Fibroblast of mammary gland (primary cell): ENCODE measurements at places on chromosomes 16 and 17.

GRCh38 chr17:284676-285355 lies 67.8 kb downstream of the RPH3AL start:
- no peak for DNase-seq

- DNase-seq, result no peak
Measured at GRCh38 chr17:17144916-17145665, 61.0 kb downstream of the PLD6 start.

DNA sequence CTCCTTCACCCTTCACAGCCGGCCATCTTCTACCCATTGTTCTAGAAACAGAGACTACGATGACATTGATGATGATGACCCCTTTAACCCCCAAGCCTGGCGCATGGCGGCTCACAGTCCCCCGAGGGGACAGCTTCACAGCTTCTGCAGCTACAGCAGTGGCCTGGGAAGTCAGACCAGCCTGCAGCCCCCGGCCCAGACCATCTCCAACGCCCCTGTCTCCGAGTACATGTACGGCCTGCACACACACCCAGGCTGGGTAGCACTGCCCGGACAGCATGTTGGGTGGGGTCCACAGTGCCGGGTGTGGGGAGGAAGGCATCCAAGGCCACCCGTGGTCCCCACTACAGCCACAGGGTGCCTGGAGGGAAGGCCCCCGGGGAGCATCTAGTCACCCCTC lies 21.0 kb upstream of the DNAI2 start:
- no peak for DNase-seq

- no peak for DNase-seq
Measured at GRCh38 chr17:46042246-46042645, 43.2 kb downstream of the STH start.

DNA sequence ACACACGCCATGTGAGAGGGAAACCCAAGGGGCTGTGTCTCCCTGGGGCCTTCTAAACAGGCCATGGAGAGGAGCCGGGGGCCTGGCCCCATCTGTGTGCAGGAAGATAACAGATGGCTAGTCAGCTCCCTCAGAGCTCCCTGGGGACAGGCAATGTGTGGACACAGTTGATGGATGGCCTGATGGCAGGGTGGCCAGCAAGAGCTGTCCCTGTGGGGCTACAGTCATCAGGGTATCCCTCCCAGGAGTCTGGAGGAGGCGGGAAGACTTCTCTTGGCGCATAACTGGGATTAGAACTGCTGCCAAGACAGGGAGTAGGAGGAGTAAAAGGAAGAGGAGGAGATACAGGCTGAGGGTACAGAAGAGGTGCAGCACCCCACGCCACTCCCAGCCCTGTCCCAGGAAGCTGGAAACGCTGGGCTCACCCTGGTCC lies 17.3 kb downstream of the MYO18A start:
- peak; percentile 63 for DNase-seq

GRCh38 chr17:38912221-38912813 lies 13.1 kb upstream of the LASP1NB start:
- peak; percentile 73 for DNase-seq

DNA sequence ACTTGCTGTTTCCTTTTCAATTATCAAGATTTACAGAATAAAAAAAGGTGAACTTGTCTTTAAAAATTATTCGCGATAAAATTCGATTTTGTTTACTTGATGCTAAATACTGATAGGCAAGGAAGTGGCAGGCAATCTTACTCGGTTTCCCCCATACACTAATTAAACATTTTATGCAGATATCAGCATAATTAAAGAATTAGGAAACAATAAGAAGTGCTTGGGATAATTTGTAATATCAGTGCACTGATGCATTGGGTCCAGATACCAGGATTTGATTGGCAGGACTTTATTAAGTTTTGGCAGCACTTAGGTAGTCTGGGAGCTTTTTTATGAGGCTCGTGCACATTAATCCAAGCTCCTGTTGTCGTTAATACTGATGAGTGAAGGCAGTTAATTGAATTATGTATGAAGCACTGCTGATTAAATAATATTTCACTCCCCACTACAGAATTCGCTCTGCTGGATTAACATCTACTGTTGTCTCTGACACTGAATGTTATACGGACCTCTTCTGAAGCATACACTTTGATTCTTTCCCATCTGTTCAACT lies 165.6 kb downstream of the CA10 start:
- no peak for DNase-seq

DNA sequence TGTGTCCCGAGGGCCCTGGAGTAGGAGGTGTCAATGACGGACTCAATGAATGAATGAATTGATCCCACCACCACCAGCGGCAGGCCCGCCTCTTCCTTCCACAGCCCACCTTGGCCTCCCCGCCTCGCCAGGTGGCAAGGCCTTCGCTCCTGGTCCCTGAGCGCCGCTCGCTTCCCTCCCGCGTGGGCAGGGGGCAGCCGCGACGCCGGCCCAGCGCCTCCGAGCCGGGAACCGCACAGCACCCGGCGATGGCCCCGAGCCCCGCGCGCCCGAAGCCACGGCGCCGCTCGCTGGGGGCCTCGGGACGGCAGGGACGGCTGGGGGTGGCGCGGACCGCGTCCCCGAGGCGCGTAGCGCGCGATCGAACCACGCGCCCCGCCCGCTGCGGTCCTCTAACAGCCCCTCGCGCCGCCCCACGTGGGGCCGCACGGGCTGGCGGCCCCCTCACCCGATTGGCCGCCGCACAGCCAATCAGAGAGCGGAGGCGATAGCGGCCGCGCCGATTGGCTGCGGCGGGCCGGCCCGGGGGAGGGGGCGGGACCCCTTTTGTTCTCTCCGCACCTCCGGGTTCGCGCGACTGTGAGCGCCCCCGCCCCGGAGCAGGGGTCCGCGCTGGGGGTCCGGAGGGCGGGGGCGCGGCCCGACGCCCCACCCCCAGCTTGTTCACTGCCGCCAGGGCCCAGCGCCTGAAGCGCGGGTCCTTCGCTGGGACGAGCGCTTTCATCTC lies 31.4 kb downstream of the ACTG1 start:
- peak; percentile 33 for DNase-seq

DNA sequence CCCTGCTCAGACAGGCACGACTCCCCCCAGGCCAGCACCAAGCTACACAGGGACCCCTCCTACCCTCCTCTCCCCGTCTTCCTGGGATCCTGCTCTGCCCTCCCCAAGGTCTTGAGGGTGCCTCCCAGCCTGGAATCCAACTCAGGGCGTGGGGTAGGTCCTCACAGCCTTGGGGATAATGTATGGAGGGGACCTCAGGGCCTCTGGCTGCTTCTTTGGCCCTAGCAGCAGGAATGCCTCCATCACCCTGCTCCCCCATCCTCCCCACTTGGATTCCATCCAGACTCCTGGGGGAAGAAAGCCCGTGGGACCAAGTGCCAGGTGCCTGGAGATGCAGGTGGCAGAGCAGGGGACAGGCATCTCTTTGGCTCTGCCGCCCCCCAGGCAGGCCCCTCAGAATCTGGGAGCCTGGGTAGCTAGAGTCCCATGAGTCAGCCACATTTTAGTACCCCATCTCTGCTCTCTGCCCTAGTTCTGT lies 10.7 kb upstream of the STAC2 start:
- DNase-seq, result no peak

DNA sequence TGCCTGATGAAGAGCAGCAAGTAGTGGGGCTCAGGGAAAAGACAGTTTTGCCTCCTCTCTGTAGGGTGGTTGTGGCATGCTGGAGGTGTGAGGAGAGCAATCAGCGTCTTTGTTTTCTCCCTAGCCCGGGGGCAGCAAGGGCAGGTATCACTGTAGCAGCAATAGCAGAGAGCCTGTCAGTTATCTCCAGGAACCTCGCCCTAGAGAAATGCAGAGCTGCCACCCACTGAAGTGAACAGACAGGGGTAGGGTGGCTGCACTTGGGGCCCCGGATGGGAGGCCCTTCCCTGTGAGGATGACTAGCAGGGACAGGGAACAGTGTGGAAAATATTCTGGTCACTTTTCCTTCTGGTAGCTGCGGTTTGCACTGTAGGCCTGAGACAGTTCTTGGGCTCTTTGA lies 886.5 kb downstream of the CDH8 start:
- no peak for DNase-seq
